ENCODE measurements at places on chromosomes 1 and 21.

DNA sequence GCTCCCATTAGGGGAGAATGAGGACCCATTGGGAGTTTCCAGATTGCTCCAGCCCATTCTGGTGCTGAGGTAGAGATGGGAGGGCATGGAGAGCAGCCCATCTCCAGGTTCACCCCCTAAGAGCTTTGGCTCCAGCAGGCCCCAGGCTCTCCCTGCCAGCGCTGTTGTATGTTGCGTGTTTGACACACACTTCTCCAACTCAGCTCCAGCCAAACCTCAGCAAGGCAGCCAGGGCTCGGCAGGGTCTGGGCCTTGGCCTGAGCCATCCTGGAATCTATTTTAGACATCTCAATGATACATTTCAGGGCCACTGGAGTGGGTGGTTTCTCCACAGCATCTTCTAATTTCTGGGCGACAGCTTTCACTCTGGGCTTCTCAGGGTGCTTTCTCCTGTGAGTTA, 117.0 kb downstream of the NAV1 start:
- no peak for DNase-seq

DNA sequence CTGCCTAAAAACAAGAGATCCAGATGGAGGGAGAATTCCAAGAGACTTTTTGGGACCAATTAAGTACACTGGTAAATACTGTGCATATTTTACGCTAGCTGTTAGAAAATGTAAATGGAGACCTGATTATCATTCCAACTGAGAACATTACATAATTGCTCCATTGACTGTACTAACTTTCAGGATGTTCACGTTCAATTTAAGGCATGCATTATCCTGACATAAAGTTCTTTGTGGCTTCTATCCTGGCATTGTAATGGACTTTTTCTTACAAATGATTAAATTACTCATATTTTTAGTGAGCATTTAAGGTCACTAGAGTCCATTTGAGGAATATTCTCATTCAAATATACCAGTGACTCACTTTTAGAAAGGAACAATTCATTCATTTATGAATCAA, 883.3 kb upstream of the TMPRSS15 start:
- DNase-seq, result no peak

DNA sequence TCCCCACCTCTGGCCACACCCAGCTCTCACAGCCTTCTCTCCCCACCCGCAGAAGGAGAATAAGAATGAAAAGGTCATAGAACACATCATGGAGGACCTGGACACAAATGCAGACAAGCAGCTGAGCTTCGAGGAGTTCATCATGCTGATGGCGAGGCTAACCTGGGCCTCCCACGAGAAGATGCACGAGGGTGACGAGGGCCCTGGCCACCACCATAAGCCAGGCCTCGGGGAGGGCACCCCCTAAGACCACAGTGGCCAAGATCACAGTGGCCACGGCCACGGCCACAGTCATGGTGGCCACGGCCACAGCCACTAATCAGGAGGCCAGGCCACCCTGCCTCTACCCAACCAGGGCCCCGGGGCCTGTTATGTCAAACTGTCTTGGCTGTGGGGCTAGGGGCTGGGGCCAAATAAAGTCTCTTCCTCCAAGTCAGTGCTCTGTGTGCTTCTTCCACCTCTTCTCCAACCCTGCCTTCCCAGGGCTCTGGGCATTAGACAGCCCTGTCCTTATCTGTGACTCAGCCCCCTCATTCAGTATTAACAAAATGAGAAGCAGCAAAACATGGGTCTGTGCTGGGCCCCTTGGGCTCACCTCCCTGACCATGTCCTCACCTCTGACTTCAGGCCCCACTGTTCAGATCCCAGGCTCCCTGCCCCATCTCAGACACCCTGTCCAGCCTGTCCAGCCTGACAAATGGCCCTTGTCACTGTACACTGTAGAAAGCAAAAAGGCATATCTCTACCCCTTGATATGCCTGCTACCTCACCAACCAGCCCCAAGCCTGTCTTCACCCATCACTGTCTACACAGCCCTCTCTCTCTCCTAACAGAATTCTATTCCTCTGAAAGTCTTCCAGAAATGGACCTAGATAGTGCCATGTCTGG, 3.2 kb downstream of the S100A9 start:
- no peak for DNase-seq

- no peak for DNase-seq
Measured at GRCh38 chr1:209805341-209805781, 581 bp downstream of the IRF6 start.

DNA sequence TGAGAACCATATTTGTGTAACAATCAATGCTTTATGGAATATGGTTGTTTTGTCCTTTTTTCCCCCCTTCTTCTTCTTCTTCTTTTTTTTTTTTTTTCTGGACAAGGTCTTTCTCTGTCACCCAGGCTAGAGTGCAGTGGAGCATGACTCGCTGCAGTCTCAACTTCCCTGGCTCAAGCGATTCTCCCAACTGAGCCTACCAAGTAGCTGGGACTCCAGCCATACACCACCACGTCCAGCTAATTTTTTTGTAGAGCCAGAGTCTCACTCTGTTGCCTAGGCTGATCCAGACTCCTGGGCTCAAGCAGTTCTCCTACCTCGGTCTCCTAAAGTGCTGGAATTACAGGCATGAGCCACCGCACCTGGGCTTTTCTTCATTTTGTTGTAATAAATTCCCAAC, 86.7 kb downstream of the FMN2 start:
- no peak for DNase-seq

DNA sequence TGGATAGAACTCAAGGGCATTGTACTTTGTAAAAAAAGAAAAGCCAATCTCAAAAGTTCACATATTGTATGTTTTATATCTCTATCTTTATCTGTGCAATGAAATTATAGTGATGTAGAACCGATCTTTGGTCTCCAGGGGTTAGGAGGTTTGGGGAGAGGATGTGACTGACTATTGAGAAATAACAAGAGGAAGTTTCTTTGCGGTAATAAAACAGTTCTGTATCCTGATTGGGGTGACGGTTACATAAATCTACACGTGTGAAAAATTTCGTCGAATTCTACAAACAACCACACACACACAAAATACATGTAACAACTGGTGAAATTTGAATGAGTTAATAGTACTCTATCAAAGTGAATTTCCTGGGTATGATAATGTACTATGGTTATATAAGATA, 10.6 kb upstream of the OR2T33 start:
- no peak for DNase-seq

DNA sequence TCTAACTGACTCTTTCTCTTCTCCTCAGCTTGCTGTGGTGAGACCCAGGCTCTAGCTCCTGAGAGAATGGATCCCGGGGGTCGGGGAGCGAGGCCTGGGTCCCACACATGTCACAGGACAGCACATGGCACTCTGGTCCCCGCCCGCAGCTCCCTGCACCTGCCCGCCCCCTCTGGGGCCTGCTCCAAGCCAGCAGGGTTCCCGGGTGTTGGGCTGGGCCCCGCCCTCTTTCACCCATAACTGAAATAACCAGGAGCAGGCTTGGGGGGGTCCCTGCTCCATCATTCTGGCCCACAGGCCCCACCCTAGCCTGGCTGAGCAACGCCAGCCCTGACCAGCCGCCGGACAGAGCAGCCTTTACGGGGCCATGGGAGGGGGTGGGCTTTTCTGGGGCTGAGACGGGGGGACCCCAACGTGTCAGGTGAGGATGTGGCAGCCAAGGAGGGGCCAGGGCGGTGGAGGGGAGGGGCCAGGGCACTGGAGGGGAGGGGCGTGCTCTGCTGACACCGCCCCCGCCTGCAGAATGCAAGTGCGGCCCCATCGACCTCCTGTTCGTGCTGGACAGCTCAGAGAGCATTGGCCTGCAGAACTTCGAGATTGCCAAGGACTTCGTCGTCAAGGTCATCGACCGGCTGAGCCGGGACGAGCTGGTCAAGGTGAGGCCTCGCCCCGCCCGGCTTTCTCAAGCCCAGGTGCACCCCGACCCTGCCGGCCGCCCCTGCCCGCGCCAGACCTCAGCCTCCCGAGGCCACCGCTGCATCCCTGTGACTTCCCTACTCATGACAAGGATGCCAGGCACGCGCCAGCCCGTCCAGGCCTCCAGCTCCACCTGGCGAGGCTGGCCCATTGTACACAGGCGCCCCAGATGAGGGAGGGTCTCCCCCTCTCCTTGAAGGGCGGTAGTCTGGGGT, 19.4 kb downstream of the COL6A1 start:
- no peak for DNase-seq

- no peak for DNase-seq
Measured at GRCh38 chr1:35561972-35562680, 4.5 kb downstream of the NCDN start.

DNA sequence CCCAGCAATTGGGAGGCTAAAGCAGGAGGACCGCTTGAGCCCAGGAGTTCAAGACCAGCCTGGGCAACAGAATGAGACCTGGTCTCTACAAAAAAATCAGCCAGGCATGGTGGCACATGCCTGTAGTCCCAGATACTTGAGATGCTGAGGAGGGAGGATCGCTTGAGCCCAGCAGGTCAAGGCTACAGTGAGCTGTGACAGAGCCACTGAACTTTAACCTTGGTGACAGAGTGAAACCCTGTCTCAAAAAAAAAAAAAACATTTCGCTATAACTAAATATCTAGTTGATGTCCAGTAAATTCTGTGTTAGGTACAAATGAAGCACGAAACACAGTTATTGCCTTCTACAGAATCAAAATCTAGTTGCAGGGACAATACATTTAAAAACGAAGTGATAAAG, 95.7 kb upstream of the HP1BP3 start:
- no peak for DNase-seq

- DNase-seq, result no peak
Measured at GRCh38 chr1:7915826-7916500, 24.7 kb downstream of the TNFRSF9 start.

- no peak for DNase-seq
Measured at GRCh38 chr21:41439248-41439647, 13.2 kb downstream of the MX1 start.

- peak; percentile 45 for DNase-seq
Measured at GRCh38 chr1:24203404-24203803, 16.3 kb upstream of the IFNLR1 start.
